ENCODE measurements at places on chromosomes 6 and 20.
A peak's percentile ranks its signal among the peaks of the same experiment; 100 is the strongest.

GRCh38 chr6:7893342-7893741, 17.2 kb downstream of the TXNDC5 start:
- DNase-seq, result no peak

GRCh38 chr20:48975955-48976354, 54.4 kb downstream of the ARFGEF2 start:
- no peak for DNase-seq

GRCh38 chr6:16663901-16664300, 97.4 kb downstream of the ATXN1 start:
- no peak for DNase-seq

- DNase-seq, result peak; percentile 6
Measured at GRCh38 chr20:64161356-64162238, 2.7 kb upstream of the MYT1 start.

- no peak for DNase-seq
Measured at GRCh38 chr6:44797746-44798145, 410.2 kb downstream of the CDC5L start.

DNA sequence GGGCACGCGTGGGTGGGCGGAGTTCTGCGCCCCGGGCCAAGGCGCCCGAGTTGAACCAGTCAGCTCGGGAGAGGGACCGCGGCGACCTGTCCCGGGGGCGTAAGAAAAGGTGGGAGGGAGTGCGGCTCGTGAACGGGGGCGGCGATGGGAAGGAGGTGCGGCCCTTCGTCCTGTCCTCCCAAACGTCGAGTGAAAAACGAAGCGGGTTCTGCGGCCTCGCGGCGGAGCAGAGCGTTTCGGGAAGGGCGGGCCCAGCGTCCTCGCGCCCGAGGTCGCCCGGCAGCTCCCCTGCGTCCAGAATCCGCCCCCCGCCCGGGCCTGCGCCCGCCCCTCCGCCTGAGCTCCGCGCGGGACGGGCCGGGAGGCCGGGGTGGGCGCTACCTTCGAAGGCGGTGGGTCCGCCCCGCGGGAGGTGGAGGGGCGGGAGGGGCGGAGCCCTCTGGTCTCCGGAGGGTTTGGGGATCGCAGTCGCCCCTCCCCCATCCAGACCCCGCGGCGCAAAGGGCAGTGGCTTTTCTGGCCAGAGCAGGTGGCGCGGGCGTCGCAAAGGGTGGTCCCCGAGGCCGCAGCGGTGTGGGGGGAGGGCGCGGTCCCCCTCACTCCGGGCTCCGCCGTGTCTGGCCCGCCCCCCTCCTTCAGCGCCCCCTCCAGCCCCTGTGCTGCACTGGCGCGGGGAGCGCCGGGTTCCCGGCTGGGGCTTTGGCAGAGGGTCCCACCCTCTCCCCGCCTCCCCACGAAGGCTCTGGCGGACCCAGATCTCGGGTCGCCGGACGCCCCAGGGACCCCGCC, 838 bp downstream of the STMN3 start:
- no peak for DNase-seq

GRCh38 chr20:32064667-32065066, 12.6 kb downstream of the HCK start:
- DNase-seq, result no peak

- DNase-seq, result no peak
Measured at GRCh38 chr20:4867051-4867450, 134.3 kb downstream of the SLC23A2 start.

GRCh38 chr6:169487579-169488436, 214.0 kb downstream of the WDR27 start:
- DNase-seq, result no peak

- DNase-seq, result no peak
Measured at GRCh38 chr20:19260412-19261090, 48.1 kb downstream of the SLC24A3 start.

- DNase-seq, result no peak
Measured at GRCh38 chr6:112357791-112358190, 10.7 kb downstream of the RFPL4B start.

- DNase-seq, result no peak
Measured at GRCh38 chr6:151698931-151699700, 108.4 kb upstream of the ESR1 start.

GRCh38 chr20:1203630-1204029, 376 bp downstream of the C20orf202 start:
- no peak for DNase-seq

DNA sequence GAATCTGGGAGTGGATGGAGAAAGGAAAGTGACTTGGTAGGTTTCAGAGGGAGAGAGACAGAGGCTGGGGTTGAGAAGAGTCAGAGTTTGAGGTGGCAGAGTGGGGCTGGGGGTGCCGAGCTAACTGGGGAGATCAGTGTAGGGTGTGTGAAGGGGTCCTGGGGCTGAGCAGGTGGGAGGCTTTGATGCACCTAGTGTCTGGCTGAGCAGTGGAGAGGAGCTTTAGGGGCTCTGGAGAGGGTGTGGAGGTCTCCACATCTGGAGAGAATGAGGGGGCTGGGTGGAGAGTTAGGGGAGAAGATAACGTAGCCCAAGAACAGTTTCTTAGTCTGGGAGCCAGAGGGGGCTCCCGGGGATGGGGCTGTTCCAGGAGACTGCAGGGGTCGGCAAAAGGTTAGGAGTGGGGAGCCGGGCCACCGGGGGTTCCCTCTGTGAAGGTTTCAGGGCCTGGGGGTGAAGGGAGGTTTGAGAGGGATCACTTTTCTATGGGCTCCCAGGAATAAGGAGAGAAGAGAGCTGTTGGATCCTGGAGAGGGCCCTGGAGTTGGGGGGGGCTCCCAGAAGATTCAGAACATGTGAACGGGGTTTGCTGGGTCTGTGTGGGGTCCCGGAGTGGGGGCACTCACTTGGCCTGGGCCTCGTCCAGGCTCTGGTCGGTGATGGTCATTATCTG, 797 bp downstream of the PBX2 start:
- DNase-seq, result no peak

DNA sequence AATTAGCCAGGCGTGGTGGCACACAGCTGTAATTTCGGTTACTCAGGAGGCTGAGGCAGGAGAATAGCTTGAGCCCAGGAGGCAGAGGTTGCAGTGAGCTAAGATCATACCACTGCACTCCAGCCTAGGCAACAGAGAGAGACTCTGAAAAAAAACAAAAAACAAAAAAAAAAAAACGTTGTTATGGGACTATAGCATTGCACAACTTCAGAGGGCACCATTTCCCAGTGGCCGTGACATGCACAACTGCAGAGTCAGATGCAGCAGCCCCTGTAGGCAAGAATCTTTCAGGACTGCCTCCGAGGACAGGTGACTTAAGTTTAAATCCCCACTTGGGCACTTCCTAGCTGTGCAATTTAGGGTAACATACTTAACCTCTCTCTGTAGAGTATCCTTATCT, 64.0 kb downstream of the ZNF217 start:
- no peak for DNase-seq

DNA sequence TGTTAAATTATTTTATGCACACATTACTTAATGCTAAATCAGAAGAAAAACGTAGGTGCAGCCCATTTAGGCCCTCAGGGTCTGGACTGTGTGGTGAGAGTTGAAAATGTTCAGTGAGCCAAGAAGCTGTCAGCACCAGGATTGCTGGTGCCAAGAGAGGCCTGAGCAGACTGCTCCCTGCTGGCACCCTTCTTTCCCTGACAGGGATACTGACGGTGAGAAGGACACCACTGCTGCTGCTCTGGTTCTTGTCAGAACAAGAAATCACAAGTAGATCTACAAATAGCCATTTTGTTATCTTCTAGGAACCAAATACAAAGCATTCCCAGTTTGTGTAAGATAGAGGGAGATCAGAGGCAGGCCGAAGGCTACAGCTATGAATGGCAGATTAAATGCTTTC, 48.7 kb upstream of the CRISP1 start:
- DNase-seq, result no peak

DNA sequence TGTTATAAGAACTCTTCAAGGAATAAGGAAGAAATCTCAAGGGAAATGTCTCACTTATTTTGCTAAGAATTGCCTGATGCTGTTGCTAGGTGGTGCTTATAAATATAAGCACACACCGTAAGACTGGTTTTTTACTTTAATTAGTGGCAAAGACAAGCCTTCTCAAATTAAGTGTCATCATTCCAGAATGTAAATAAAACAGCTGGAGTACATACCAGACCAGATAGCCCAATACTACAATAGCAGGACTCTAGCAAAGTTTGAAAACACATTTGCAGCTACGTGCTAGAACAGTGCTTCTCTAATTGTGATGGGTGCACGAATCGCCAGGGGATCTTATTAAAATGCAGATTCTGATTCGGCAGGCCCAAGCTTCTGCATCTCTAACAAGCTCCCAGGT, 6.8 kb downstream of the CNKSR3 start:
- no peak for DNase-seq

GRCh38 chr6:145830612-145831011, 16.0 kb upstream of the FBXO30 start:
- DNase-seq, result no peak

GRCh38 chr20:47529840-47530239, 28.2 kb downstream of the NCOA3 start:
- no peak for DNase-seq

- no peak for DNase-seq
Measured at GRCh38 chr6:62797190-62797589, 414.1 kb upstream of the FKBP1C start.

DNA sequence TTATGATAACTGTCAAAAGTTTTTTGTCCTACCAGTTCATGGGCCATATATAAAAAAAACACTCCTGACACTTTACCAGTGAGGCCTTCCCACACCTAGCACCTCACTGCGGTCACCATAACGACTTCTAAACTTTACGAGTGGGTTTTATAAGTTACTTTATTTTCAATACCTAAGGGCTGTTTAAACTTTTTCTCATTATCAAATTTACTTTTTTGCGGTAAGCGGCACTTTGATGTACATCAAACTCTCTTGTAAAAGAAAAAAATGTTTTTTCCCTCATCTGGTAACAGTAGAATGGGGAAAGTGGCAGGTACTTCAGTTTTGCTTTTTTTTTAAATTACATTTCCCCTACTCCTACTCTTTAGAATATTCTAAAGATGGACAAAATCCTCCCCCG, 36.2 kb downstream of the FYN start:
- no peak for DNase-seq

- DNase-seq, result no peak
Measured at GRCh38 chr6:164101859-164102258, 687.3 kb downstream of the QKI start.

DNA sequence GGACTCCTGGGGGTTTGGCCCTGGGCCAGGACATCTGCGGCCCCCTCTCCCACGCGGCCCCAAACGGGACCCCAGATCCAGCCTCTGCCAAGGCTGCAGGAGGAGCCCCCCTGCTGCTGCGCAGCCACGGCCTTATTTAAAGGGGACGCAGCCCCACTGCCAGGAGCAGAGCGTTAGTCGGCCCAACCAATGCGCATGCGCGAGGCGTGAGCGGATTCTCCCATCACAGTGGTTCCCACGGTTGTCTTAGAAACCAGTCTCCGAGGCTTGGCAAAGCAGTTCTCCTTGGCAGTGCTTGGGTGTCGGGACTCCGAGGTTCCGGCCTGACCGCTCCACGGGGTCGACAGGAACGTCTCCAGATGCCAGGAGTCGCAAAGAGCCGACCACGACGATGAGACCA, 288.3 kb upstream of the ZNF337 start:
- peak; percentile 38 for DNase-seq

Measured in caudate nucleus (tissue), 63 donors.